ENCODE measurements at places on chromosomes 7 and 10. TPM values are rescaled to one million over a fixed set of nuclear protein-coding genes. Genes with fewer than 3 reads are reported as not detected.

- no peak for DNase-seq
These were observed 146.2 kb downstream of the SPAG6 start for GRCh38 chr10:22491480-22491879.

Gene MSMB
- total RNA-seq, result not detected

- no peak for DNase-seq
These were observed 31.3 kb upstream of the ZNRF2 start for GRCh38 chr7:30252885-30253795.

DNA sequence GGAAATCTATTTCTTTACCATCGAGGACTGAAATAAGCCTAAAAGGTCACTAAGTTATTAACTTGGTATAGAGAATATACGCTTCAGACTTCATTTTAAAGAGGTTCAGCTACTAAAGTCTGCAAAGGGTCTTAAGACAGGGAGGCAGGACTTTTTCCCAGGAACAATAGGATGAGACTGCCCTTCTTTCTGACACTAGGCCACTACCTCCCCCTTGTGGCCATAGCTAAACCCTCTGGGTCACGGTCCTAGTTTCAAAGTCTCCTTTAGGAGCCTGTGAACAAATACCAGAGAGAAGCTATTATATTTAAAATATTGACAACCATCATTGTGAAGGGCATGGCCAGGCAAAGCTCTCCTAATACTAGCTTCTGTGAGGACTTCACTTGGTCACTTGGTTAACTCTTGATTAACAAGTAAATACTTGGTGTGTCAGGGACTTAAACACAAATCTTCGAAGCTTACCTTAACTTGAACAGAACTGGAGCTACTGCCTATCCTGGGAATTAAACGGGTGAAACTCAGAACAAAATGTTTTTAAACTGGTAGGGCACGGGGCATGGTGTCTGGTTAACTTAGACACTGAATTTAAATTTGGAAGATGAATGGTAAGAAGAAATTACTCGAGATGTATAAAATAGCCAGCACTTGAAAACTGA, 75.6 kb downstream of the CCDC6 start:
- no peak for DNase-seq

Gene DENND10
- total RNA-seq, result 78.7 TPM

Gene EFCAB10
- 2.5 TPM for total RNA-seq

Gene ABCC2
- 0.07 TPM for total RNA-seq

DNA sequence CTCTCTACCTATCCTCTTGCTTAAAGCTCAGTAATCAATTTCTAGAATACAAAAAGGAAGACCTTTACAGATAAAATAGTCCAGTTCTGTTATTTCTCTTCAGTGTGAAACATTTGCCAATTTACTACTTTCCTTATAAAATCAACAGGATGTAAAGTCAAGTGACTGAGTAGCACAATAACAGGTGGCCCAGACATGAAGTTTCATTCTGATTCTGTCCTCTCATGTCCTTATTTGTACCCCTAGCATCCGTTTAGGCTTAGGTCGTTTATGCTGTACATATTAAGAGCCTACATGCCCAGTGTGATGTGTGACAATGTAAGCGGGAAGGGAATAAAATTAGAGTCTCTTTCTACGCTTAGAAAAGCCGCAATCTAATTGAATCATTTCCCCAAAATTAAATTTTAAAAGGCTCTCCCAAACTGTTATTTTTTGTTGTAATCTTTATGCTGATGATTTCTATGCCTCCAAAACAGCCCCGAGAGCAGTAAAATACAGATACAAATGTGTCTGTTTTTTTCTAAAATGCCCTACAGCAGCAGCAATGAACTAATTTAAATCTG, 29.1 kb downstream of the EPC1 start:
- DNase-seq, result no peak

Gene TMEM140
- total RNA-seq, result 1.8 TPM

DNA sequence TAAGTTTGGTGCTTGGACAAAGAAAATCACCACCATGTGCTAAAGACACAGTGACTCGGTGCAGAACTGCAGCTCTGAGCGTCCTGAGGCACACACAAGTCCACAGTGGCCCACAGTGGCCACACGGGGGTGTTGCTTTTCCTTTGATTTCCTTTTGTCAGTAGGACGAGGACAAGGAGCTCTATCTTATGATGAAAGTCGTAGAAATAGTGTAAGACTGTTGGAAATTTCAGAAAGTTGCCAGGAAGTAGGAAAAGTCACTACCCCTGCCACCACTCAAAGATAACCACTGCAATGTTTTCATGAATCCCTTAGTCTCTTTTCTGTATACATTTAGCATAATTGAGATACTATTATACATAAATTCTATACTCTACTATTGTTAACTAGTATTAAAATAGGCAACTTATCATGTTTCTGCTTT, 146.0 kb downstream of the TNS3 start:
- no peak for DNase-seq

DNA sequence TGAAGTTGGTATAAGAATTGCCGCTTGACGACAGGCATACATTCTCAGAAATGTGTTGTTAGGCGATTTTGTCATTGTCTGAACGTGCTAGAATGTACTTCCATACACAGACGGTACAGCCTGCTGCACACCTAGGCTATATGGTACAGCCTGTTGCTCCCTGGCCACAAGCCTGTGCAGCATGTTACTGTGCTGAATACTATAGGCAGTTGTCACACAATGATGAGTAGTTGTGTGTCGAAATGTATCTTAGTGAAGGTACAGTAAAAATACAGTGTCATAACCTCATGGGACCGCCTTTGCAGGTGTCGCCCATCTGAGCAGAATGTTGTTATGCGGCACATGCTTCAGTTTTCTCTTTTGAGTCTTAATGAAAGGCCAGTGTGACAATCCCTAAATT, 66.5 kb downstream of the SHH start:
- no peak for DNase-seq

Gene ELFN1
- total RNA-seq, result 0.71 TPM

DNA sequence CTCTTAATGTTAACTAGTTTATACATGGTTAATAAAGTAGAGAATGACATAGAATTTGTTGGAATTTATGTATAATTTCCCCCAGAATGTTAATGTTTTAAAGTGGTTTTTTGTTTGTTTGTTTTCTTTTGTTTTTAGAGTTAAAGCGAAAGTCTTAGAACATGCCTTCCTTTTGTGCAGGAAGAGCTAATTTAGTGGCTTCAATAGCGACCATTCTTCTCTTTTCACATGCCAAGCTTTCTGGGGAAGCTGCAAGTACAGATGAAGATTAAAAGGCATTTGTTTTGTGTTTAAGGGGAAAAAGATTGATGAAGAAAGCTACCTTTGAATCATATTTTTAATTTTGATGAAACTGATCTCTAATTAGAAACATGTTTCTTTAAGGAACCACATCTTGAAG, 256.3 kb upstream of the CSTF2T start:
- DNase-seq, result no peak

Gene FBXW4
- 24.4 TPM for total RNA-seq

Gene SCIN
- 14.7 TPM for total RNA-seq

Gene PLEKHS1
- total RNA-seq, result not detected

GRCh38 chr10:70576803-70577517, 25.6 kb downstream of the PRF1 start:
- no peak for DNase-seq

DNA sequence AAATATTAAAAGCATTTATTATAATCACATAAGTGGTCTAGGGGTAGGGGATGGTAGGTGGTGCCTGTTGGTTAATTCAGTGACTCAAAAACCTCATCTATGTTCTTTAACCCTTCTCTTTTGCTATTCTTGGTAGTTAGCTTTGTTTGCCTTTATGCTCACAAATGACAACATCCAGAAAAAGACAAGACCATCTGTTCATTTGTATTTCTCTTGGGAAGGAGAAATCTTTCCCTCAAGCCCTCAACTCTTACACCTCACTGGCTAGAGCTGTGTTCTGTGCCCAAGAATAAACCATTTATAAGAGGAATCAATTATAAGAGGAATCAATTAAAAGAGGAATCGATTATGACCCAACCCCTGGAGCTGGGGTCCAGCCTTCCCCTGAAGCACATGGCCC, 10.8 kb upstream of the IFRD1 start:
- no peak for DNase-seq

- DNase-seq, result no peak
These were observed 115.5 kb downstream of the WDFY4 start for GRCh38 chr10:48800007-48800675.

DNA sequence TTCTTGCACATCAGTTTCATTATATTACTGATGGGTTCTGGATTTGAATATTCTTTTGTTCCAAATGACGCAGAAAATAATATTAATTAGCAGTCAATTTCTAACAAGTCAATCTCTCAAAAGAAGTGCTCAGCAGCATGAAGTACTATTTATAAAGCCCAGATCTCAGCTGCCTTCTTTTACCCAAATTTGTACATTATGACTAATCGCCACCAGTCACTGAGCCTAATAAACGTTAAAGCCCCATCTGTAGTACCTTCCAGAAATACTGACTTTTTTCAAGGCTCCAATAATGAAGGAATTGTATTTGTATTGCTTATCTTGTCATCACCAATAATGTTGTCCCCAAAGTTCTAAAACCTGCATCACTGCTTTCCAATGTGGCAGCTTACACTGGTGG, 540.2 kb downstream of the PARD3 start:
- no peak for DNase-seq

GRCh38 chr7:142362349-142362748, 104.5 kb upstream of the PRSS58 start:
- no peak for DNase-seq

Gene SH2B2
- total RNA-seq, result 11.4 TPM

DNA sequence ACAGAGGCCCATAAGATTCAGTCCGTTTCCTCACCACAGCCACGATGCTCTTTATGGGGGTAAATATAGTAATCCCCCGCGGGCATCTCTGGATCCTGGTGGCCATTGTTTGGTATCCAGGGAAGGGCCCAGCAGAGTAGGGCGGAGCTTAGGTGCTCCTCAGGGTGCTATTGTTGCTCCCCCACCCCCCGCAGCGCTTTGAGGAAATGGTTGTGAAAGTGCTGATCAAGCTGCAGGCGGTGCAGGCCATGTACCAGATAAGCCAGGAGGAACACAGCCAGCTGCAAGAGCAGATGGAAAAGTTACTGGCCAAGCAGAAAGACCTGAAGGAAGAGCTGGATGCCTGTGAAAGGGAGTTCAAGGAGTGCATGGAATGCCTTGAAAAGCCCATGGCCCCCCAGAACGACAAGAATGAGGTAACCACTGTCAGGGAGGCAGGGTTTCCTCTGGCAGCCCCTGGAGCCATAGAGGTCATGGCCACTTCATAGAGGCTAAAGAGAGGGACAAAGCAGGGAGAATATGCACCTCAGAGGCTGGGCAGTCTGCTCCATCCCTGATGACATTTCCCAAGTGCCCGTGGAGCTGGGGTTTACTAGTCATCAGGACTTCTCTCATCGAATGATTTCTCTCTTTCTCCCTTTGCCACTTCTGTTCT, 17.6 kb upstream of the FLNC start:
- no peak for DNase-seq

GRCh38 chr7:552868-553635, 33.4 kb upstream of the PDGFA start:
- DNase-seq, result no peak

Gene NUTM2E
- 1.3 TPM for total RNA-seq

DNA sequence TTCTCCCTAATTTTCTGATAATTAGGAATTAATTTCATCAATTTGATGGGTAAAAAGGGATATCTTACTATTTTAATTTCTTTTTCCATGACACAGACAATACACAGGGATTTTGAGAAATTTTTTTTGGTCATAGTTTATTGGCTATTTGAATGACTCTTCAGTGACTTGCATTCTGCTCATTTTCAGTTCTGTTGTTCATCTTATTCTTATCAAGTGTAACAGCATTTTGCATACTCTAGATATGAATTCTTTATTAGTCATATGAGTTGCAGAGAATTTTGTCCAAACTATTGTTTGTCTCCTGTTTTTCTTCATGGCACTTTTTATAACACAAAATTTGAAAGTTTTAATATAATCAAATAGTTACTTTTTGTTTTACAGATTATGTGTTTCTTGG, 41.7 kb downstream of the MKLN1 start:
- DNase-seq, result no peak

Measured in kidney epithelial cell (primary cell).